IPS DF 19.7 (cell line): ENCODE measurements at places on chromosomes 11 and 22.

- no peak for DNase-seq
Observed at GRCh38 chr11:4436411-4436810, 12.7 kb upstream of the OR52K2 start.

- DNase-seq = no peak
Observed at GRCh38 chr11:102516179-102516578, 14.4 kb downstream of the MMP7 start.

DNA sequence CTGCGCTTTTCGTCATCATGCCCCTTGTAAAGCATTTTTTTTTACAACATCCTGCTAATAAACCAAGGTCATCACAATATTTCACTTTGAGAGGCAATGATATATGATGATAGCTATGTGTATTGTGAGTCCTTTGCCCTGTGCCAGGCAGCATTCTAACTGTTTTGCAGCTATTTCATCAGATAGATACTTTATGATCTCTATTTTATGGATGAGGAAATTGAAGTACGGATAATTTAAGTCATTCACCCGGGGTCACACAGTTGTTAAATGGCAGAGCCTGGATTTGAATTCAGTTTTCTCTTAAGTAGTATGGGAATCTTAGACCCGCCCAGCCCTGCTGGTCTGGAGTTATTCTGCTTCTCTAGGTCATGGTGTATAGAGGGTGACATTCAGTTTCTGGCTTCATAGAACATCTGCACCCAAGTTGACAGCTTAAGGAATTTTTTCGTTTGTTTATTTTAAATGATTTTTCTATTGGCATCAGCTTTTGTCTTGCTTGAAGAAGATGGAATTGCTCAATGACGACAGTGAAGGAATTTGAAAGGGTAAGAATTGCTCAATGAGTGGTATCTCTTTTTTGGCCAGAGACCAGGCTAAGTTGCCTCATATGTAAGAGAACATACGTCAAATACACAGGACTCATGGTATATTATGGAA lies 926 bp downstream of the PRR5L start:
- DNase-seq = no peak

DNA sequence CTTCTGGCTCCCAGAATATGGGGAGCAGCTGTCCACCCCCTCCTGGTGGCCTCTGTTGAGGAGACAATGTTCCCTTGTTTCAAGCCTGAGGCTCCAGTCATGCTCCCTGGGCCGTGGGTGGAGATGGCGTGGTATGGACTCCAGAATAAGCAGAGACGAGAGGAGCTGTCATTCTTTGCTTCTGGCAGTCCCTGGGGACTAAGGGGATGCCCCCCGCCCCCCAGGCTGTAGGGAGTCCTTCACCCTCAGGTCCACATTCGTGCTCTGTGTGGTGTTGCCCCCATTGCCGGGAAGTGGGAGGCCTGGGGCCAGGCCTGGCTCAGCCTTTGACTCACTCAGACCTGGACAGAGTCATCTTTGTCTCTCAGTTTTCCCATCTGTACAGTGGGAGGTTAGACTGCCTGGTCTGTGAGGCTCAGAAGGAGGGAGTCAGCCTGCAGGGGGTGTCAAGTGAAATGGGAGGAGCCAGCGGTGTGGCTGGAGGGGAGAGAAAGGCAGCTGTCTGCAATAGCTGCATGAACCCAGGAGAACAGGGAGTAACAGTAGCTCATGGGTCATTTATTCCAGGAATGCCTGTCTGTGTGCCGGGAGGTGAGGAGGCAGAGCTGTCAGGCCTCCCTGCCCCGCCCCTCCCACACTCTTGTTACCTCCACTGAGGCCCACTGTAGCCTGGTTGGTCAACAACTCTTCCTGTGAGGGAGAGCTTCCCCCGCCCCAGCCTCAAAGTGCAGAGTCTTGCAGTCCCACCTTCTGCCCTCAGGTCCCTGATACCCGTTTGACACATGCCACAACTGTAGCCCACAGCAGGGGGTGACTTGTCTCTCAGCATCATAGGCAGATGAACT lies 6.3 kb downstream of the ARHGEF17 start:
- no peak for DNase-seq

DNA sequence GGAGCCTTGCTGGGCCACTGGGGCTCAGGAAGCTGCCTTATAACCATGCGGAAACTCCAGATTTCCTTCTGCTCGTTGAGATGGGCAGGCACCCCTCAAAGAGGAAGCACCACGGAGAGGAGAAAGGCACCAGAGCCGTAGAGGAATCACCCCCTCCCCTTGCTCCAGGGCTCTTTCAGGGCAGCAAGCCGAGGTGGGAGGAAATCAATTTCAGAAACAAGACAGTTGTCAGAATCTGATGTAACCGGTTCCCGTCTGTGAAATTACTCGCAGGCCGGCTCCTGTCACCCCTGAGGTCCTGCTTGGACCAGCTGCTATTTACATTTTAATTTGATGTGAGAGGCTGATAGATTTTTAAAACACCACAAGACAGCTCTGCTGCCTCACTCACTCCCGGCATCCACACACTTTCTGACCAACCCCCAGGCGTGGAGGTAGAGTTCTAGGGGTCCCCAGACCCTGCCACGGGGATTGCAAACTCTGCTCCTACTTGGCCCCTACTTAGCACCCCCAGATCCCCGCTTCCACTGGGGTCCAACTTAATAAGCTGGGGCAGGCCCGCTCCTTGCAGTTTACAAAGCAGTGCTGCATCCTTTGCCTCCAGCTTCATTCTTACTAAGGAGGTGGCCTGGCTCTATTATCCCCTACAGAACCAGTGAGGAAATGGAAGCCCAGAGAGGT lies 162.5 kb downstream of the CEP164 start:
- no peak for DNase-seq

DNA sequence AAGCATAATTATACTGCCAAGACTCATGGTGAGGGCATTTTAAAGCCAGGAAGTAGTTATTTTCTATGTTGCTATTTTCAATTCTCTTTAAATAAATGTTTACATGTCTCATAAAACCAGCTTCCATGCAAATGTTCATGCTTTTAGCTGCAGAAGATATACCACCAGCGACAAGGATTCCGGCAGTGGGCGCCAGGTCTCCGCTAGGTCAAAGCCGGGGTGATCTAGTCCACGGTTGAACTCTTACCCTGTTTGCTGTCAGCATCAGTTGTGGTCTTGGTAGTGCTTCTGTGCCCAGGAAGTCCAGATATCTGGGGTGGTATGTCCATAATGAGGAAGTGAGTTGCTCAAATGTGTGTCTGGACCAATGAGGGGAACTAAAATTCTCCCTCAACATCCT lies 265.7 kb downstream of the BRD1 start:
- no peak for DNase-seq

DNA sequence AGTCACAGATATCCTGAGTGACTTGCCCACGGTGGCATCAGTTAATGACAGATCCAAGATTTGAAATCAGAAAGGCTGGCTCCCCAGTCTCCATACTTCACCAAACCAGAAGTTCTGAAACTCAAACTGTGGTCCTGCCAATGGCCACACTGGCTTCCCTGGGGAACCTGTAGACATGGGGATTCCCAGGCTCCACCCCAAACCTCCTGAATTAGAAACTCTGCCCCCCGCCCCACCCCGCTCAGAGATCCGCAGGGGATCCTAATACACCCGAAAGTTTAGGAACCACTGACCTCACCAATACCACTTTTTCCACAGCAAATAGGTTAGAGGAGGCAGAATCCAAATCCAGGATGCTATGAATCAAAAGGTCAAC lies 15.3 kb downstream of the RTN4RL2 start:
- no peak for DNase-seq

DNA sequence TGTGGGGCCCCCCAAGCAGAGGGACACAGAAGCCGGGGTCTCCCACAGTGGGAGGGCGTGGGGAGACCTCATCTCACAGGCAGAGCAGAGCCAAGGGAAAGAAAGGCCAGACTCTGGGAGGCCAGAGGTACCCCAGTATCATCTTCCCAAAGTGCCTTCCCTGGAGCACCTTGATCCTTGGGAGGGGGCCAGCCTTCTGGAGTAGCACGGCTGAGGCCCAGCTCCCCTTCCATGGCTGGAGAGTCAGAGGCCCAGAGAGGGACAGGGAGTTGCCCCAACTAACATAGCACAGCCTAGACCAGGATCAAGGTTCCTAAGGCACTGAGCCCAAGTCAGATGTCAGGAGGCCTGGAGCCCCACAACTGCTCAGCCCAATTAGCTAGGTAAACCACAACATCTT lies 50.6 kb downstream of the ELFN2 start:
- DNase-seq = no peak

DNA sequence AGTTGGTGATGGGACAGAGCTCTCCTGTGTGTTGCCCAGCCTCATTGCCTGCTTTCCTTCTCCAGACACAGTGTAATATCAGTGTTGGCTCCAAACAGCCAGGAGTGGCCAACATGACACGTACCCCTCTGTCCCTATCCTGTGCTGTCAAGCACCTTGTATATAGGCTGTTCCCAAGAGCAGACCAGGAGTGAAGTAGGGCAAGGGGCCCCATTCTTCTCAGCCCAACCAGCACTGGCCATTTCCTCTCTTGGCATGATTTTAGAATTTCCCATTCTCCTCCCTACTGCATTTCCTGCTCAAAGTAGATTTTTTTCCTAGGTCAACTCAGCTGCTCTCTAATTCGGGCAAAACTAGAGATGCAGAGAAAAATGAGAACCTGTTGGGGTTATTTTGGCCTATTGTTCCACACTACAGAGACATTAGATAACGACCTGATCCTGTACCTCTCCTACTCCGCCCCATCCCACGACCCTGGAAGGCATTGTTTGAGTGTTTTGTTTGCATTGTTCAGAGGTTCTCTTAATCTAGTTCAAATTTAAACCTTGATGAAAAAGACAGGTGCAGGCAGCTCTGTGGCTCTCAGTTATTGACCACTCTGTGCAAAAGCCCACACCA lies 95.6 kb downstream of the RASSF10 start:
- DNase-seq = no peak

- DNase-seq = no peak
Observed at GRCh38 chr11:74265256-74265655, 46.2 kb downstream of the P4HA3 start.

- DNase-seq = no peak
Observed at GRCh38 chr22:46560696-46561295, 23.4 kb upstream of the CELSR1 start.

DNA sequence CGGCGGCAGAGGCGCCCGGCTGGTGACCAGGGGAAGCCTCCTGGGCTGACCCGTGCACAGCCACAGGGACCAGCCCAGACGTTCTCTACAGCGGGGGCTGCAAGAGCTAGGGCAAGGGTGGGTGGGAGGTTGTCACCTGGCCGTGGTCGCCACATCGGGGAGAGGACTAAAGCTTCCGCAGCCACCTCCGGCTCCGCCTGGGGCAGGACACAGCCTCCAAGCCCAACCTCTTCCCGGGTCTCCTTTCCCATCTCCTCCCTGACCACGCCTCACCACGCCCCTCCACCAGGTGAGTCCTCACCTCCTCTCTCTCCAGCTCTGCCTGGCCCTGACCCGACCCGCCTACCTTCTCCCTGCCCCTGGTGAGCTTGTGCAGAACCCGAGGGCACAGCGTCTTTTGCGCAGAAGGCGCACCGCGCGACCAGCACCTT lies 75.9 kb upstream of the LMO1 start:
- DNase-seq = no peak

GRCh38 chr22:20548806-20549205 lies 41.4 kb downstream of the MED15 start:
- DNase-seq = no peak

GRCh38 chr22:38028344-38029130 lies 28.7 kb upstream of the PICK1 start:
- DNase-seq = no peak

DNA sequence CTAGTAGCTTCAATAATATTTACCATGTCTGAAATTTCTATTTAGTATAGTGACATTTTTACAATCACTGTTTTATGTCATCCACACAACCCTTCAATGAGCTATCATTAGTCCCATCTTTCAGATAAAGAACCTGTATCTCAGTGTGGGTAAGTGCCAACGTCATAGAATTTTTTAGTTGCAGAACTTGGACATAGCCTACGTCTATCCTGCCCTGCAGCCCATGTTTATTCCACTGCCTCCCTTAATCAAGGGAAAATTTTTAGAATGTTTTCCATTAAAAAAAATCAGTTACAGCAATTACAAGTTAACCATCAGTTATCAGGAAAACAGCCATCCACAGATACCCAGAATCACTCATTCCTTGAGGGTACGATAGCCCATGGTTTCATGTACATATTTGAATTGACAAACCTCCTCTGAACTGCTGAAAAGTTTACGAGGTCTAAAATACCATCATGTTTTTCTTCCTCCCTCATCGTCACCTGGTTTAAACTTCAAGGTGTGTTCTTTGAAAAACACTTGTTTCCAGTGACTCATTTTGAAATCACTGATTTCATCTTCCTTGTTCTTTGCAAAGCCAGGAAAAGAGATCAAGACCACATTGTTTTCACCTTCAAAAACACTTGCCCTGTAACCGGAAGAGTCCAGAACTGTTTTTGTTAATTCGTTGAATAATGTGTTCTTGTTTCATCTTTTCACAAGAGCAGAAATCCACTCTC lies 100.9 kb downstream of the FAM76B start:
- no peak for DNase-seq

DNA sequence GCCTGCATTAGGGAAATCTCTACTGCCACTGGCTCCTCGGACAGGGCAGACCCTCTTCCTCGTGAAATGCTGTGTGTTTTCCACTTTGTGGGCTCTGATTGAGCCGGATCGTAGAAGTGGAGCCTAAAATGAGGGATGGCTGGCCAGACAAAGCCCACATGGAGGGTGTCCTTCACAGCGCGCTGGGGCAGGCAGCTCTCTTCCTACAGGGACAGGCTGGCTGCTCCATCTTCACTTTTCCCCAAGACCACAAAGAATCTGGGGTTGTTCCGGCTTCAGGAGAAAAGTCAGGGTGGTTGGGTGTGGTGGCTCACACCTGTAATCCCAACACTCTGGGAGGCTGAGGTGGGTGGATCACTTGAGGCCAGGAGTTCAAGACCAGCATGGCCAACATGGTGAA lies 94.9 kb downstream of the MORC2 start:
- no peak for DNase-seq

GRCh38 chr11:96075532-96075959 lies 151.6 kb upstream of the MTMR2 start:
- DNase-seq = no peak

- DNase-seq = no peak
Observed at GRCh38 chr11:101617735-101618332, 34.0 kb upstream of the TRPC6 start.

- DNase-seq = no peak
Observed at GRCh38 chr22:40819599-40820140, 524 bp upstream of the SLC25A17 start.

- no peak for DNase-seq
Observed at GRCh38 chr11:130651066-130651855, 202.8 kb downstream of the ADAMTS15 start.

GRCh38 chr11:62071408-62071807 lies 52.4 kb upstream of the INCENP start:
- no peak for DNase-seq

GRCh38 chr22:46075764-46076531 lies 74.4 kb upstream of the PPARA start:
- no peak for DNase-seq

DNA sequence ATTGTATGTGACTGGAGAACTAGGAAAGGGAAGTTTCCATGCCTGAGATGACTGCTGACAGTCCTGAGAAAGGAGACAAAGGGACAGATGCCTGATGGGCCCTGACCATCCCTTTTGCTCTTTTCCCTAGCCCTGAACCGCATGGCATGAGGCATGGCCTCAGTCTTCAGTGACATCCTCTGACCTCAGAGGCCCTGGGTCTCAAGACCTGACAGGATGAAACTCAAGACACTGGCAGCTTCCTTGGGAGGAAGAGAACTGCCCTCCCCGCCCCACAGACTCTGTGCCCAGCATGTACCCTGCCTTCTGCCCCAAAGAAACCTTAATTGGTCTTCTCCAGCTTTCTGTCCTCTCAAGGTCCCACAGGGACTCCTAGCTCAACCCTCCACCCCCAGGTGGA lies 444.1 kb downstream of the SOX6 start:
- DNase-seq = no peak

GRCh38 chr11:124315052-124315451 lies 1.3 kb upstream of the OR8D1 start:
- DNase-seq = no peak
